ENCODE measurements at places on chromosomes 1 and 21.
A peak's percentile ranks its signal among the peaks of the same experiment; 100 is the strongest.

DNA sequence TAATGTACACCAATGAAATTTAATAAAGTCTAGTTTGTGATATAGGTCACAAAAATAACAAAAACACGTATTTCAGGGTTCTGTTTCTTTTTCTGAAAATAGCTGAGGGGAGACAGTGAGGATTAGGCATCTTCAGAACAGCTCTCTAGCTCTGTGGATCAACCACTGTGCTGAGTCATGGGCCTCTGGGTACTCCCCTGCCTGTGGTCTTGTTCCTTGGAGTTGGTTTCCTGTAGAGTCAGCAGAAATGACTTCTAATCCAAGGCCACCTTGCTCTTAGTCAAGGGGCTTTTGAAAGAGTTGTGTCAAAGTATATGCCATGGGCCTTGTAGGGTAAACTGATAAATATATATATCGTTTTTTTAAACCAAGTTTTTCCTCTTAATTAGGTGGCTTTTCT lies 141.8 kb upstream of the ZRANB2 start:
- DNase-seq: no peak

- DNase-seq: no peak
Measured at GRCh38 chr1:209759829-209760359, 4.0 kb downstream of the TRAF3IP3 start.

- DNase-seq: no peak
Measured at GRCh38 chr1:177944016-177944949, 25.6 kb downstream of the SEC16B start.

- no peak for DNase-seq
Measured at GRCh38 chr1:187336441-187337168, 507.9 kb downstream of the PLA2G4A start.

GRCh38 chr1:6258675-6259074 lies 2.2 kb downstream of the GPR153 start:
- no peak for DNase-seq

DNA sequence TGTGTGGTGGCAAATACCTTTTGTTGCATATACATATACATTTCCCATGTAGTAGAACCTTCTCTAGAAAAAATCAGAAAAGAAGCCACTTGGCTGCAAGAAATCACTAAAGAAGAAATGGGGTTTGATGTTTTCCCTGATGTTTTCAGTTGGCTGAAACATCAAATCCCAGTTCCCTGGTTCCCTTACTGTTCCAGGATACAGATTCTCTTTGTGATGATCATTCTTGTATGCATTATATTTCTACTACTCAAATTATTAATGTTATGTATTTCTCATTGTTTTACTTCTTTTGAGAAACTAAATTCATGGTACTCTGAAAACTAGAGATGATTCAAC lies 7.6 kb downstream of the RNU1-2 start:
- no peak for DNase-seq

GRCh38 chr1:49050041-49050440 lies 273.4 kb upstream of the BEND5 start:
- no peak for DNase-seq

DNA sequence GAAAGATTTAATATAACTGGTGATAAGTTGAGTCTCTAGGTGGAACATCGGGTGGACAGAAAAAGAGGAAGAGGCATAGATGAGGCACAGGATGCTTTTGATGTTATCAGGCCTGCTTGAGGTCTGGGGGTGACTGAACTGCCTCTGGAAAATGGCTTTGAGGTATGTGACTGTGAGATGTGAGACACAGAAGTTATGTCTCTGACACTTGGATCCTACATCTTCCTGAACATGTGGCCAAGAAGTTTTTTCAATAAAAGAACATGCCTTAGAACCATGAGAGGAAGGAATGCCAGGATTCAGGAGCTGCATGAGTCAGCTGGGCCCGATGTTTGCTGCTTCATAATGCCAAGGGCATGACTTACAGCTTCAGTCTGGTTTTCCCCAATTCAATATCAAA lies 11.5 kb upstream of the AIM2 start:
- no peak for DNase-seq

DNA sequence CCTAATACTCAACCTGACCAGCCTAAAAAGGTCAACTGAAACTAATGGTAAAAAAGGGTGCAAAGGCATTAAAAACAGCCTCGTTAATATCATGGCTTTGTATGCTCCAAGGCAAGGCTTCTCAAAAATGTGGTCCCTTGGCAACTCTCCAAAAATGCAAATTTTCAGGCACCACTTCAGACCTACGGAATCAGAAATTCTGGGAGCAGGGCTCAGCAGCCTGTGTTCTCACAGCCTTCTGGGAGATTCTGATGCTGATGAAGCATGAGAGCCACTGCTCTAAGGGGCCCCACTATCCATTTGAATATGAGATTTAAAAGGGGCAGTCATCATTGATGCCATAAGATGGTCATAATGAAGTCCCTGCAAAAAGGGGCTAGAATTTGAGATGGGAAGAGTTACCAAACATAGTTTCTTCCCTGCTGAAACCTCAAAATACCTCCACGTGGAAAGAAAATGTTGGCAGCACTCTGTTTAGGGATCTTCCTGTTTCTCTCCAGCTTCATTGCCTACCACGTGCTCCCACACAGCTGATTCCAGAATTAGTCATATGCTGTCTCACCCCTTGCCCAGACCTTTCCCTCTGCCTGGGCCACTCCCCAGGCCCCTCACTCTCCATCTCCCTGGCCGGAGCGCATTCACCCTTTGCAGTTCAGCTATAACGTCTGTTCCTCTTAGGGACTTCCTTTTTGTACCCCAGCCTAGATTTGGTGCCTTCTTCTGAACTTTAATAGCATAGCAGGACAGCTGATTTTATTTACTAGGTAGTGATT lies 46.7 kb downstream of the PHC2 start:
- DNase-seq: no peak

DNA sequence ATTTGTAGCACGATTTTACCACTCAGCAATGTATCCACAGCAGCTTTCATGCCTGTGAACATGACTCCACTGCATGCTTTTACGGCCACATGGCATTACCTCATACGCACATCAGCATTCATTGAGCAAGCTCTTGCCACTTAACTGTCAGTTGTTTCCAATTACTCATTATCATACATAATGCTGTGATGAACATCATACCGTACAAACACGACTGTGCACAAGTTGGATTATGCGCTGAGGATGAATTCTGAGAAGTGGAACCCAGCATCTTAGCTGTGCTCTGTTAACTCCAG lies 9.6 kb downstream of the UMODL1 start:
- no peak for DNase-seq

GRCh38 chr1:39992234-39992633 lies 37.3 kb downstream of the MFSD2A start:
- no peak for DNase-seq

GRCh38 chr1:31306278-31306677 lies 9.4 kb downstream of the ZCCHC17 start:
- DNase-seq: no peak

- DNase-seq: no peak
Measured at GRCh38 chr1:70945251-70945650, 102.4 kb downstream of the PTGER3 start.

- DNase-seq: no peak
Measured at GRCh38 chr1:7146710-7147109, 361.5 kb downstream of the CAMTA1 start.

GRCh38 chr1:36965275-36966159 lies 68.8 kb downstream of the GRIK3 start:
- no peak for DNase-seq

DNA sequence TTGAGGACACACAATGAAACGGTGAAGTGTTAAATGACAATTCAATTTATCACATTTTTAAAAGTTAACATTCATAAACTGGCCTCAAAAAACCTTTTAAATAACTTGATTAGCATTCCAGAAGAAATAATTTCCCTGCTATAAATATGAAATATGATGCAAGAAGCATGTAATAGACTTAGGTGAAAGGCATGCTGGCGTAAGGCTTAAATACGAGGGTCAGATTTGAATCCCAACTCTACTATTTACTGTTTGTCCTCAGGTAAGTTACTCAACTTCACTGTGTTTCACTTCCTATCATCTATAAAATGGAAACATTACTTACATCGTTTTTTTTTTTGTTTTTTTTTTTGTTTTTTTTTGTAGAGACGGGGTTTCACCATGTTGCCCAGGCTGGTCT lies 40.8 kb downstream of the EPRS1 start:
- no peak for DNase-seq

DNA sequence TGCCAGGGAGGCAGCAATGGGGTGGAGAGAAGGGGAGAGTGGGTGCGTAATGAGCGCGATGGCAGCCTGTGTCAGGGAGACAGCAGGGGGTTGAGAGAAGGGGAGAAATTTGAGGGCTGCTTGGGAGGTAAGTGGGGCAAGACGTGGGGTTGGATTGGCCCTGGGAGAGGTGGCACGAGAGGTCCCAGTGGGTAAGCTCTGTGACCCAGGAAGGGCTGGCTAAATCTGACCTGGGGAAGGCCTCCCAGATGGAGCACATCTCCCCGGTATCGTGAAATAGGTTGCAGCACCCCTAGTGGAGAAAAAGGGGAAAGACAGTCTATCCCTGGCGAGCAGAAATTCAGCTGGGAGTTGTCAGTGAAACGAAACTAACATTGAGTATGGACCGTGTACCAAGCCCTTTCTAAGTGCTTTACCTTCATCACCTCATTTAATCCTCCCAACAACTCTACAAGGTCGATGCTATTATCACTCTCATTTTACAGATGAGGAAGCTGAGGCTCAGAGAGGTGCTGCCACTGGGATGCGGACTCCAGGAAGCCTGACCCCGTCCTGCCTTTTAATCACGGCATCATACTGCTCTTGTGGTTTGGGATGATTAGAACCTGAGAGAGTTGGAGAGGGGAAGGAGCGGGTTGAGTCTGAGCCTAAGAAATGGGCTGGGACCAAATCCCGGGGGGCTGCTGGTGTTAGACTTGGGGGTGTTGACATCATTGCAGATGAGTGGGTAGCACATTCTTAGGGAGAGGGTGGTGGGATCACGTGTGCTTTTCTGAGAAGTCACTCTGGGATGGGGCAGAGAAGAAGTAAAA lies 56.6 kb upstream of the RPL11 start:
- no peak for DNase-seq

DNA sequence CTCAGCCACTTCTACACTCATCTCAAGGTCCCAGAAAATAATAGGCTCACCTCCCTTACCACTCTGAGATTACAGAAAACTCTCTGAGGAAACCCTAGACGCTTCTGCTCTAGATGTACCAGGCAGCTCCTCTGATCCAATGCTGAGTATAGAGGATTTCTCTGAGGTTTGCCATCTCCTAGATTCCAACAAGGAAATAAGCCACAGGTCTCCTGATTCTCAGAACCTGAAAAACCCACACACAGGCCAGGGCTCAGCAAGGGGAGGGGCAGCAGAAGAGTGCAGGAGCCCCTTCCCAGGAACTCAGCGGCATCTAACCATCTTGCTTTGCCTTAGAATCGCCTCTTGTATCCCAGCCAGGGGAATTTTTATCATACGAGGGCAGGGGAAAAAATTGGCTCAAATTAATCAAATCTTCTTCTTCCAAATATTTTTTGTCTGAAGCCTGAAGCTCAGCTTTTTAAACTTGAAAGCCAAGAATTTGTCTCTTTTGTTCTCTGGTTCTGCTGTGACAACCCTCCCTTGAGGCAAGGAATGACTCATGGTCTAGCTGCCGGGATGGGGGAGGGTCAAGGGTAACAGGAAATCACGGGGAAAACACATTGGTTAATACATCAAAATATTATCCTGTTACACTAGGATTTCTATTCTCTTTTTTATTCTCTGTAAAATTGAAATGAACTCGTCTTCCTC lies 30.8 kb downstream of the GORAB start:
- no peak for DNase-seq

DNA sequence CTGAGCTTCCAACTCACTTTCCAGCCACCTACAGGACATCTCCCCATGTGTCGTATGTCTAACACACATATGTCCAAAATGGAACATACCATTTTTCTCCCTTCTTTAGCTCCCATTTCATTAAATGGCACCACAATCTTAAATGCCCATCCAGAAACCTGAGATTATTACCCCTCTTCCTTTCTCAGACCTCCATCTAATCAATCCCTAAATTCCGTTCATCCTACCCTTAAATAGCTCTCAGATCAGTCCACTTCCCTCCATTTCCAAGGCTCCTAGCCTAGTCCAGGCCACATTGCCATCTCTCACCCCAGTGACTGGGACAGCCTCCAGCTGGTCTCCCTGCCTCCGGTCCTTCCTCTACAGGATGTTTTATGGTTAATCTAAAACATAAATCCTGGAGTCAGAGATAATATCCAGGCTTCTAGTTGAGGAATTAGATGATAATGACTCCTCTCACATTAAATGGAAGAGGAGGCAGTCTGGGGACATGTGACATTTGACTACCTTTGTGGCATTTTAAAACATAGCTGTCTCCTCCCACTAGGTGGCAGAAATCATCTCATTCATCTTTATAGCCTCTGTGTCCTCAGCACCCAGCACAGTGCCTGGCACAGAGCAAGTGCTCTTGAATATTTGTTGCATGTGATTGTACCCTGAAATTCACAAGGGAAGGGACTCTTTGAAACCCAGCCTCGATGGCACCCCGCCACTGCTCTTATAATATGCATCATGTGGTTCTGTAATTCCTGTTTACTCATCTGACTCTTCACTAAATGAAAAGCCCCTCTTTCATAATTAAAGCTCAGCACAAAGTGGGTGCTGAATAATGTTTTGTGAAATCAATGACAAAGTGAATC lies 102.3 kb downstream of the TMEM53 start:
- no peak for DNase-seq

DNA sequence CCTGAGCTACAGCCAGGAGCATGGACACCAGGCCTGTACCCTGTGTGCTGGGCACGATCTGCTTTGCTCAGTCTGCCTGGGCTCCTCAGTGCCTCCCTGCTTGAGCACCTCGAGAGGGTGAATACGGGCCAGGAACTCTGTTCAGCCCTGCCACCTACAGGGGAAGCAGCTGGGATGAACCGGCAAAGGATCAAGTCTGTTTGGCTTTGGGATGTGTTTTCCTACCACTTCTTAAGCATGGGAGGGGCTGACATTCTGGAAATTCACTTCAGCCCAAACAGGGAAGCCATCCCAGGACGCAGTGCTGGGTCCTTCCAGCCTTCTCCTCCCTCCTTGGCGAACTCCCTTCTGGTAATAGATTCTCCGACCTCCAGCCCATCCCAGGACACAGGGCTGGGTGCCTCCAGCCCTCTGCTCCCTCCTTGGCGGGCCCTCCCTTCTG lies 55.8 kb upstream of the SELENON start:
- DNase-seq: no peak

DNA sequence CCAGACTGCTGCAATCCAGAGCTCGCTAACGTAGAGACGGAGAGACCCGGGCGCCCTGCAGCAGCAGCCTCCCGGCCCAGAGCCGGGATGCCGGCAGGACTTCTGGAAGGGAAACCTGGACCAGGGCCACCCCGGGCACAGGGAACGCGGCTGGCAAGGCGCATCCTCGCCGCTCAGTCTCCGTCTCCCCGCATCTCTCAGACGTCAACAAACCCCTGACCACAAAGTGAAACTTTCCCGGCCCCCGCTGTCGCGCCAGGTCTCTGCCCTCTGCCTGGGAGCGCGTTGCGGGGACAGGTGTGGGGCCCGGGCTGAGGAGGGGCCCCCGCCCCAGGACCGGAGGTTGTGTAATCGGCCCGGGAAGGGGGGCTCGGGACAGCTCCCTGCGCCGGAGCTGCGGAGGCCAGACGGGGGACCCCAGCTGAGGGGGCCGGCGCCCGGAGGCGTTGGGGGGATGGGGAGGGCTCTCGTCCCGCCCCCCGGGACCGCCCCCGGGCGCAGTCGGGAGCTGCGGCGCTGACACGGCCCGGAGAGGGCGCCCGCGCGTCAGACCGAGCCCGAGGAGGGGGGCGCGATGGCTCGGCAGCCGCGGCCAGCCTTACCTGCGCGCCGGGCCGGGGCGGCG lies 116.6 kb upstream of the HIVEP3 start:
- DNase-seq: peak; percentile 55

- DNase-seq: no peak
Measured at GRCh38 chr1:22527122-22527521, 36.2 kb upstream of the EPHA8 start.
